ENCODE measurements at places on chromosomes 11 and 22.
A peak's percentile ranks its signal among the peaks of the same experiment; 100 is the strongest.

- DNase-seq, result no peak
Observed at GRCh38 chr11:107789767-107790166, 68.8 kb downstream of the SLC35F2 start.

DNA sequence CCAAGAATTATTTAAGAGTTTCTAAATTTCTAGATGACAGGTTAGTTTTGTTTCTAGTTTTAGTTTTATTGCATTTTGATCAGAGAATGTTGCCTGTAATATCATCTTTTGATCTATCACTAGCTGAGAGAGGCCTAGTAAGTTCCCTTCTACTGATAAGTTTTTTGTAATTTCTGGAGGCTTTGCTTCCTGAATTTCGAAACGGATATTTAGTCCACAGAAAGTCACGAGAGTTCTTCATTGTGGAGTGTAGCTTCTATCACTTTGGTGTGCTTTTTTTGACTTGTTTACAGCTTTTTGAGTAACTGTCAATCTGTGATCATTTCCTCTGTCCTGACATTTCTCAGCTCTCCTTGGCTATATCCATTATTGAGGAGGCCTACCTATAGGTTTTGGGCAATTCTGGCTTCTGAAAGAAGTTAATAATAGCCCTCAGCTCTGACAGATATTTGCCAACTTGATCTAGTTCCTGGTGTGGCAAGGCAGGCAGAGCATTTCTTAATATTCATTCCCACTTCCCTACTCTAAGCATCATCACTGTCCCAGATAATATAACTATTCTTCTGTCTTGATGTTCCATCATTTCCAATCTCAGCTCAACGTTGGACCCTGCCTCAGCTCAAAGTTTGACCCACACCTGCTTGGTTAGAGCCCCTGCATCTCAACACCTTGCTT is 171.3 kb downstream of the BLID start:
- DNase-seq, result no peak

DNA sequence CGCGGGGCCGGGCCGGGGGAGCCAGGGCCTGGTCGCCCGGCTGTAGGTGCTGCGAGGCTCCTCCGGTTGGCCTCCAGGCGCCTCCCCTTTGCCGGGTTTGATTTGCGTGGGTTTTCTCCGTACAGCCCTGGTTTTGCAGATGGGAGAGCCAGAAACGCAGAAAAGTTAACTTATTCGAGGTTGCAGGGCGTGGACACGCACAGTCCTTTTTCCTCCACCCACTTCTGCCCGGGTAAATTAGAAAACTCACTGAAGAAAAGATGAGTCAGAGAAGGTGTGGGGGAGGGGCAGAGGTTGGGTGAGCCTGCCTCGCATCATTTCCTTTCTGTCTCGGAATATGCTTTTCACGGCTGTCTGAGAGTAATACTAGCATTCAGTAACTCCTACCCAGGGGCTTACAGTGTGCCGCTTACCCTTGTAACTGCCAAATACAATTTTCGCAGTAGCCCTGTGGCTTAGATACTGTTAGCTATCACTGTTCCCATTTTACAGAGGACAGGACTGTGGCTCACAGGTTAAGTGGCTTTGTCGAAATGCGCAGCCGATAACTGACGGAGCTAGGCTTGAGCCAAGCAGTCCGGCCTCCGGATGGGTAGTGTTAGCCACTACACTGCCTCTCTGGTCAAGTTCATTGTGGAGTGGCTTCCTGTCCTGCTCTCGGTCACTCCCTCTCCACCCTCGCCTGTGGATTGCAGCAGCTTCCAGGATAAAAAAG is 812 bp downstream of the FADD start:
- DNase-seq, result peak; percentile 5

DNA sequence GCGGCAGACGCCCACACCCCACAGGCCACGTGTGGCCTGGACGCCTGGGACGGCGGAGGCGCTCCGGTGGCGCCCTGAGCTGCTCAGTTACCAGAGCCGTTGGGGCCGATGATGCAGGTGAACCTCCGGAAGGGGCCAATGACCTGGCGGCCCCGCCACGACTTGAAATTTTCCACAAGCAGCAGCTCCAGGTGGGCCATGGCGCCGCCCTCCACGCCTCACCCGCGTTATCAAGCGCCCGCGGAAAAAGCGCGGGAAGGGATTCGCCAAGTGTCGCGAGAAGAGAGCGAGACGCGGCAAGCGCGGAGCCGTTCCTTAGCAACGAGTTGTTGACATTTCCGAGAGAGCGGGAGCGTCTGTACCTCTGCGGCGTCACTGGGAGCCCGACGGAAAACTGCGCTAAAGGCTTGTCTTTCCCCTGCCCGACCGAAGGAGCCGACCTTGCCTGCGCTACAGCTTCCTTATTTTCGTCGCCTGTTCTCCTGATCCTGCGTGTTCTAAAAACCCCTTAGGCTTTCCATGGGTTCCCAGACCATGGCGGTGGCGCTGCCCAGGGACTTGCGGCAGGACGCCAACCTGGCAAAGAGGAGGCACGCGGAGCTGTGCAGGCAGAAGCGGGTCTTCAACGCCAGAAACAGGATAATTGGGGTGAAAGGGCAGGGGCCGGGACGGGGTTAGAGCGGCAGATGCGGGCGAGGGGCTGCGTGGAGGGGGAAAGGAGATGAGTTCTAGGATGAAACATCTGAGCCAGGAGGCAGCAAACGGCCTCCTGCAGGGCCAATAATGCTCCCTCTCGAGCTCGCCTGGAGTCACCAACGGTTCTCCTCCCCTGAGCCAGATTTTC is at the start of the genes RIBC2 and SMC1B:
Gene RIBC2 (plus strand): TSS at position 326 of the 844 bp plus-strand sequence. CDS start 194 bp downstream, at position 520.
Gene SMC1B (minus strand): TSS at position 232 of the 844 bp plus-strand sequence. CDS start 32 bp downstream, at position 200.
- DNase-seq, result peak; percentile 85

DNA sequence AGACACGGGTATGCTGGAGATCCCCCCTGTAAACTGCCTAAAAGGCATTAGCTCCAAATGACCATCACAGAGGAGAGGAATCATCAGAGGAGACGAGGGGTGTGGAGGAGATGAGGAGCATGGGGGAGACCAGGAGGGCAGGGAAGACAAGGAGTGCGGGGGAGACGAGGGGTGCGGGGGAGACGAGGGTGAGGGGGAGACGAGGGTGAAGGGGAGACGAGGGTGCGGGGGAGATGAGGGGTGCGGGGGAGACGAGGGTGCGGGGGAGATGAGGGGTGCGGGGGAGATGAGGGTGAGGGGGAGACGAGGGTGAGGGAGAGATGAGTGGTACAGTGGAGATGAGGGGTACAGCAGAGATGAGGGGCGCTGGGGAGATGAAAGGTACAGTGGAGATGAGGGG is 17.5 kb upstream of the GAL start:
- DNase-seq, result no peak

DNA sequence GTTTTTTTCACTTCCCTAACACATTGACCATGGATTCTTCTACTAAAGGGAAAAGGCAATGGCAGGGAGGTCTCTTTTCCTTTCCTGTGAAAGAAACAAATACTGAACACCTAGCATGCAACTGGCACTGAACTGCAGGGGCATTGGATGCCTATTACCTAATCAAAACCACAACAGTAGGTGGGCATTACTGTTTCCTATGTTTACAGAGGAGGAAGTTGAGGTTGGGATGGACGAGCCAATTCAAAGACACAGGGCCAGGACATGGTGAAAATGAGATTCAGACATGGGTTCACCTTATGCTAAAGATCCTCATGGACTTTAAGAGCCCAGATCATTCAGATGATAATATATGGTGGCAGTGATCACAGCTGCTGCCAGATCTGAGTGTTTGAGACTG is 407.0 kb downstream of the MIAT start:
- no peak for DNase-seq

GRCh38 chr11:19110295-19110694 is 6.7 kb upstream of the ZDHHC13 start:
- peak; percentile 14 for DNase-seq

GRCh38 chr11:134995741-134996140 is 583.7 kb upstream of the B3GAT1 start:
- DNase-seq, result no peak

DNA sequence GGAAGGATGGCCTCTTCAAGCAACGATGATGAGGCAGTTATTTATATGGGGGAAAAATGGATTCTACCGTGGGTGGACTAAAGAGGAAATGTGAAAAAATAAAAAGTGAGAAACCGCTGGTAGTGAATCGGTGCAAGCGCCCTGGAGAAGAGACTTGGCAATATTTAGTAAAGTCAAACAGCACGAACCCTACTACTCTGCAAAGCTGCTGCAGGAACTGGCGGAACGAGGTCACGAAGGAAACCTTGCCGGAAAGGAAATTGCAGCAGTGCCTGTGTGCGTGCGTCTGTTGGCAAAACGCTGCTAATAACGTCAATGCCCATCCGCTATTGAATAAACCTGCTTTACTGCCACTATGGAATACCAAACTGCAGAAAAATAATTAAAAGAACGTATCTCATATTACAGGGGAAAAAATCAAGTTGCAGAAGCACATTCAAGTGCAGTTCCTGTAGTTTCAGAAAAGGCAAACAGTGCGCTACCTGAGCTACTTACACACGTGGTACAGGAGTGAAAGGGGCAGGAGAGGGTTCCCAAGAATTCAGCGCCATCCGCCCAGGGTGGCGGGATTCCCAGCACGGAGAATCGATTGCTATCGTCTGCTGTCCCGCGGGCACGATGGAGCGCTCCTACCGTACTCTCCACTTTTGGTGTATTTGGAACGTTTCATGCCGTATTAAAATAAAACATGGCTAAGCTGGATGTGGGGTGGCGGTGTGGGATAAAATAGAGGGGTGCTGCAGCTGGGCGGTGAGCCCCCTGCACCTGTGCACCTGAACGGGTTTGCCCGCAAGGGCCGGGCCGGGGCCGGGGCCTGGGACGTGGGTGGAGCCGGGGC is 585 bp upstream of the NADSYN1 start:
- peak; percentile 65 for DNase-seq

DNA sequence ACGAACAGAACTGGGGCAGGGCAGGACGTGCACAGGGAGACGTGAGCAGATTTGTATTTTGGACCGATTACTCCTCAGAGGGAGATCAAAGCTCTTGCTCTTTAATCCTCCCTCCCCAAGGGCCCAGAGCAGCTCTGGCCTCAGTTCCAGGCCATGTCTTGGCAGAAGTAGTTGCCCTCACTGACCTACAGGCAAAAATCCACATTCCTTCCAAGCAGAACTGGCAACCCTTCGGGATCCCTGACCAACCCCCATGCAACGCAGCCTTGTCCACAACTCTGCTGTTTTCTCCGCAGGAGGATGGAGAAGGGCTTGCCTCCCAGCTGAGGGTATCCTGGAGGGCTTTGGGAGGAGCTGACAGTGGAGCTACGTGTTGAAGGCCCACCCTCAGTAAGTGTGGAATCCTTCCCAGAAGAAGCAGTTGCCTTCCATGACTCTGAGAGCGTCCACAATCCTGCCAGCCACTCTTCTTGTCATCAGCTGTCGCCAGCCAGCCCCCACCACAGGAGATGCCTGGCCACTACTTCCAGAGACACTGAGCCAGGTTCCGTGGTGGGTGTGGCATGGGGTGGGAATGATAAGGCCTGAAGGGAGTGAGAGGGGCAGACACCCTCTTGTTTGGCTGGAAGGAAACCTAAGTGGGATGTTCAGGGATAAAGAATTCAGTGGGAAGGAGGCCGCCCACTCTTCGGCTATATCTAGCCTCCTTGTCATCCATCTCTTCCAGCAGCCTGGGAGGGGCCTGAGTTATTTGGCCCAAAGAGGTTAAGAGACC is 68.1 kb downstream of the PDE2A start:
- DNase-seq, result no peak

- DNase-seq, result no peak
Observed at GRCh38 chr11:34168642-34169420, 63.4 kb downstream of the NAT10 start.

- DNase-seq, result no peak
Observed at GRCh38 chr11:90774727-90775566, 552.1 kb upstream of the CHORDC1 start.

- DNase-seq, result no peak
Observed at GRCh38 chr22:29821291-29822016, 16.6 kb downstream of the ASCC2 start.

DNA sequence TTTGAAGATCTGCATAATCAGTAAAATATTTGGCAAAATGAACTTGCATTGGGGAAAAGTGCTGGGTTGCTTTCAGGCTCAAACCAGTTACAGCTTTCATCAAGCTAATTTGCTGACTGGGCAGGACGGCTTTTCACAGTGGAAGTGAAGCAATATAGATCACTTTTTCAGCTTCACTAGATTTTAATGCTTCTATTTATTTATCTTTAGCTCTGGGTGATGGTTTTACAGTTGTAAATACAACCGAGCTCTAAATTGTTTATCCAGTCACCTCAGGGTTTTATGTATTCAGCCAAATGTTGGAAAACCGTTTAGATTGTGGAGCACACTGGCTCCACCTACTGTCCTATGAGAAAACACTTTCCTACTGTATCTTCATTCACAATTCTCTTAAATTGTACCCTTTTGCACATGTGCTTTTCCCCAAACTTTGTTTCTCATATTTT is 58.2 kb downstream of the ACER3 start:
- DNase-seq, result peak; percentile 61

GRCh38 chr22:47209547-47210023 is 447.1 kb downstream of the TBC1D22A start:
- DNase-seq, result no peak

GRCh38 chr22:36971341-36972125 is 47.7 kb downstream of the TST start:
- DNase-seq, result no peak
